MM.1S (cell line): ENCODE measurements at places on chromosomes 12 and 14.
A peak's percentile ranks its signal among the peaks of the same experiment; 100 is the strongest.

DNA sequence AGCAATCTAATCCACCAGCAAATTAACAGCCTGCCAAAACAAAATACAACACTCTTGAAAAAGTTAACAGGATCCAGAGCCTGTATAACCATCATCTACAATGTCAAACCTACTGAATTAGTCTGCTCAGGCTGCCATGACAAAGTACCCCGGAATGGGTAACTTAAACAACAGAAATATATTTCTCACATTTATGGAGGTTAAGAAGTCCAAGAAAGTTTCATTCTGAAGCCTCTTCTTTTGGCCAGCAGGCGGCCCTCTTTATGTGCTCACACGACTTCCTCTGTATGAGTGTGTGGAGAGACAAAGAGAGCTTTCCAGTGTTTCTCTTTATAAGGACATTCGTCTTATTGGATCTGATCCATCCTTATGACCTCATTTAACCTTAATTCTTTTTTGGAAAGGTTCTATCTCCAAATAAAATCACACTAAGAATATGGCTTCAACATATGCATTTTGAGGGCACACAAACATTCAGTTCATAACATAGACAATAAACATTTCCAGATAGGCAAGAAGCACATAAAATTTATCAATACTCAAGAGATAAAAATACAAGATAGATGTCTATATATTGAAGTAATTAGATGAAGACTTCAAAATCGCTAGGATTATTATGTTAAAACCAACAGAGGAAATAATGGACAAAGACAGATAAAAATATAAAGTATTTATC, 5.9 kb upstream of the RERG start:
- DNase-seq, result peak; percentile 18

DNA sequence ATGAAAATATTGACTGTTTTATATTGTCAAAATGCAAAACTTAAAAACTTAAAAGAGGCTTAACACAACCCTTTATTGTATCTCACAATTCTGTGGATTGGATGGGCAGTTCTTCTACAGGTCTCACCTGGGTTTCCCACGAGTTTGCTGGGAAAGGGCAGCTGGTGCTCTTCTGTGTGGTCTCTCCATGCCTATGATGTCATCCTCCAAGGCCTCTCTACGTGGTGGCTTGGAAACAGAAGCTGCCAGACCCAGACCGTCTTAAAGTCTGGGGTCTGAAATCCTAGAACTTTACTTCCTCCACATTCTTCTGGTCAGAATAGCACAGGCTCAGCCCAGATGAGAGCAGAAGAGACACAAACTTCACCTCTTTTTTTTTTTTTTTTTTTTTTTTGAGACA, 36.5 kb upstream of the KICS2 start:
- no peak for DNase-seq

DNA sequence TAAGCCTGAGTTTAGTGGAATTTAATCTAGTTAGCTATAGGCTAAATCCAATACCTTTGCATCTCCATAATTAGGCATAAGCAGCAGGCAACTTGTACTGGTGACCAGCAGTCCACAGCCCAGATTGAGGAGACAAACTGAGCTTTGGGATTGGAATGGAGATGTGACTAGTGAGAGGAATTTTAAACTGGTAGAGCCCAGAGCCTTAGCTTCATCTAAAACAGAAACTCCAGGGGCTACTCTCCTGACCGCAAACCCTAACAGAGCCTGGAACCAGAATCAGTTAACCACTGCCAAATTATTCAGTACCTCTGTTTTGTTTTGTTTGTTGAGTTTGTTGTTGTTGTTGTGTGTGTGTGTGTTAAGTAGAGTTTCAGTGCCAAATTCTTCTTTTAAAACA, 53.2 kb downstream of the TSPAN19 start:
- no peak for DNase-seq

GRCh38 chr14:99201351-99202073, 70.5 kb downstream of the BCL11B start:
- DNase-seq, result no peak

DNA sequence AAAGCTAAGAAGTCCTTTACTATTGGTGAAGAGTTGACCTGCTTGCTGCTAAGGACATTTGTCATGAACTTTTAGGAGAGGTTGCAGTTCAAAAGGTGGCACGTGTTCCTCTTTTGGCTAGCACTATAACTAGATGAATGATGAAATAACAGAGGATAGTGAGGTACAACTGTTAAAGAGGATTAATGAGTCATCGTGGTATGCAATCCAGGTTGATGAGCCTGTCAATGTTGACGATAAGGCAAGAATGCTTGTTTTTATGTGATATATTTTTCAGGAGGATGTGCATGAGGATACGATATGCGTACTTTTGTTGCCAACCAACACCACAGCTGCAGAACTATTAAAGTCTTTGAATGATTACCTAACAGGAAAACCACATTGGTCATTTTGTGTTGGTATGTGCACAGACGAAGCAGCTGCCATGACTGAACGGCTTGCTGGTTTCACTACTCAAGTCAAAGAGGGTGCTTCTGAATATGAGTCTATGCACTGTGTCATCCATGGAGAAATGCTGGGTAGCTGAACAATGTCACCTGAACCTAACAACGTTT, 10.6 kb downstream of the CEP128 start:
- peak; percentile 88 for DNase-seq

- DNase-seq, result no peak
These were observed 80.6 kb downstream of the PIWIL1 start for GRCh38 chr12:130418251-130418650.

DNA sequence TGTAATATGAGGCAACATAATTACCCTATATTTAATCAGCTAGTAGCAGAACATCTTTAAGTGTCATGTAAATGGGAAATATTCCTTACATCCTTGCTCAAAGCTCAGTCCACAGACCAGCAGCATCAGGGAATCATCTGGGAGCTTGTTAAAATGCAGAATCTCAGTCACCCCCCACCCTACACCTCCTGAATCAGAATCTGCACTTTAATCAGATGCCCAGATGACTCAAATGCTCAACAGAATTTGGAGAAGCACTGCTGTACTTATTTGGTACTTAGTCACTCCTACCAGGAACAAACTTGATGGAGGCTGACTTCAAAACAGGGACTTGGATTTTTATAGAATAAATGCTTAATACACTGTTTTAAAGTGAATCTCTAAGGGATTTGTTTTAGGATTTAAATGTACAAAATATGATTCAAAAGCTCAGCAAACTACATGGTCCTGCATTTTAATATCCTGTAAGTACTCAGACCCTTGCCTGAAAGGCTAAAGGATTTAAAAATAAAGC, 96.5 kb downstream of the ARMH4 start:
- DNase-seq, result no peak

GRCh38 chr12:78002878-78003277, 172.2 kb downstream of the NAV3 start:
- DNase-seq, result no peak

GRCh38 chr12:71061451-71061850, 96.3 kb downstream of the TSPAN8 start:
- DNase-seq, result no peak

GRCh38 chr14:96905065-96905464, 107.9 kb downstream of the VRK1 start:
- DNase-seq, result no peak

GRCh38 chr12:96427269-96427729, 27.1 kb upstream of the CDK17 start:
- no peak for DNase-seq

- peak; percentile 60 for DNase-seq
These were observed 40.7 kb upstream of the TMEM263 start for GRCh38 chr12:106914796-106915634.

- DNase-seq, result no peak
These were observed 69.7 kb downstream of the MGAT4C start for GRCh38 chr12:86186449-86186848.

DNA sequence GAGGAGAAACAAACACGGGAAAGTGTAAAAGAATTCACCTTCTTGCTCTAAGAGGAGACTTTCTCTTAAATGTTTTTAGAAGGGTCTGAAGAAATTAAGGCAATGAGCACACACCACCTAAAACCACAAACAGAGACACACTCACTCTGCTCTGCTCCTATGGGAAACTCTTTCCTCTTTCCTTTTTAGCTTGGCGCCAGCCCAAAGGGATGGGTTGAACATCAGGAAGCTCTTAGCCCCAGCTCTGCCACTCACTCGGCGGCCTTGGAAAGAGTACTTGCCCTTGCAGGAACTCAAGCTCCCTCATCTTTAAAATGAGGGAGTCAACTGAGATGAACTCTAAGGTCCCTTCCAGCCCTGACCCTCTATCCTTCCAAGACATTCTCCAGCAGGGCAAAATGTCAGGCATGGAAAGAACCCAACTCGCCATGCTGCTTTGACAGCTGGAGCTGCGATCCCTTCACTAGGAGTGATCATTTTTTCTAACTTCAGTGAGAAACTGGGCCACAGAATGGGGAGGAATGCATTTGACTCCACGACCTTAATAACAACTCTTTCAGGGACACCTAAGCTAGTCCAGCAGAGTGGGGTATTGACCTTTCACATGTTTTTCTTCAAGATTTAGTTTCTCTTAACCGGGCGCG, 980 bp upstream of the RNASE8 start:
- DNase-seq, result no peak

DNA sequence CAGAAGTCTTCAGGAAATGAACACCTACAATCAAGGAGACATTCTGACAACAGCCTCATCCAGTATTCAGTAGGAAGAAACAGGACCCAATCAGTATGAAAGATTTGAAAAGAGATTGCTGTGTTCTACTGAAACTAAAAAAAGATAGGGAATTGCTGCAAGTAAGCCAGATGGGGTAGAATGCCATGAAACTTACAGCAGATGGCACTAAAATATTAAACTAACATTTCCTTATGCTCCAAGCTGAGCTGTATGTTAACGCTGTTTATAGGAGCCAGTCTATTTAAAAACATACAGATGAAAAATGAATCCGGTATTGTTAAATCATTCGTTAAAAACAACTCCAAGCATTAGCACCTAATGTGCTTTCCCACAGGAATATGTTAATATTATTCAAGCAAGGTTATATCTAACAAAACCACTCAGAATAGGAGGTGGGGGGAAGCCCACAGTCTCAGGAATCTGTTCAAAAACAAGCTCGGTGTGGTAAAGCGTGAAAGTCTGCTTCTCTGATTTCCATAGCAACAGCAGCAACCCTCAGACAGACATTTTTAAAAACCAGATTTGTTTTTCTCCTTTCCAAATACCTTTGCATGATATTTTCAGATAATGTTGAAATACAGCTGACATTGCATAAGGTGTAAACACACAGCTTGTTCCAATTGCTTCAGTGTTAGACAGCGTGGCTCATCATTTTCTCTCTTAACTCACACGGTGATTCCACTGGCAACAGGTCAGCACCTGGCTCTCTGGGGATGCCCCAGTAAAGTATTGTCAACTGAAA, 131.4 kb upstream of the CCDC175 start:
- no peak for DNase-seq

DNA sequence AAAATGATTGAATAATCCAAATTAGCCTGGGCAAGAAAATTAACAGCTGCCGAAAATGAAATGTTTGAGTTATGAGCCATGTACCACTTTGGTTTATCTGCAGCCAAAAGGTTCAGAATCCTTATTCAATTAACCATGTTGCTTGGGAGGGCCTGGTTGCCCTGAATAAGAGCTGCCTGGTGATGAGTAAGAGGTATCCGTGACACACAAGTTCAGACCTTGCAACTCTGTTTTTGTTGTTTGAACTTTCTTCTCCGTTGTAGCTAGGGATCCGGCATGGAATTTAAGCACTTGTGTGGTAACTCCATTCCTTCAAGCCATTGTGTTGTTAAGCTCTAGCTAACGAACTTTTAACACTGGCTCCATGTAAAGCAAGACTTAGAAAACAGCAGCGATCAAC, 35.7 kb downstream of the FOXA1 start:
- no peak for DNase-seq

DNA sequence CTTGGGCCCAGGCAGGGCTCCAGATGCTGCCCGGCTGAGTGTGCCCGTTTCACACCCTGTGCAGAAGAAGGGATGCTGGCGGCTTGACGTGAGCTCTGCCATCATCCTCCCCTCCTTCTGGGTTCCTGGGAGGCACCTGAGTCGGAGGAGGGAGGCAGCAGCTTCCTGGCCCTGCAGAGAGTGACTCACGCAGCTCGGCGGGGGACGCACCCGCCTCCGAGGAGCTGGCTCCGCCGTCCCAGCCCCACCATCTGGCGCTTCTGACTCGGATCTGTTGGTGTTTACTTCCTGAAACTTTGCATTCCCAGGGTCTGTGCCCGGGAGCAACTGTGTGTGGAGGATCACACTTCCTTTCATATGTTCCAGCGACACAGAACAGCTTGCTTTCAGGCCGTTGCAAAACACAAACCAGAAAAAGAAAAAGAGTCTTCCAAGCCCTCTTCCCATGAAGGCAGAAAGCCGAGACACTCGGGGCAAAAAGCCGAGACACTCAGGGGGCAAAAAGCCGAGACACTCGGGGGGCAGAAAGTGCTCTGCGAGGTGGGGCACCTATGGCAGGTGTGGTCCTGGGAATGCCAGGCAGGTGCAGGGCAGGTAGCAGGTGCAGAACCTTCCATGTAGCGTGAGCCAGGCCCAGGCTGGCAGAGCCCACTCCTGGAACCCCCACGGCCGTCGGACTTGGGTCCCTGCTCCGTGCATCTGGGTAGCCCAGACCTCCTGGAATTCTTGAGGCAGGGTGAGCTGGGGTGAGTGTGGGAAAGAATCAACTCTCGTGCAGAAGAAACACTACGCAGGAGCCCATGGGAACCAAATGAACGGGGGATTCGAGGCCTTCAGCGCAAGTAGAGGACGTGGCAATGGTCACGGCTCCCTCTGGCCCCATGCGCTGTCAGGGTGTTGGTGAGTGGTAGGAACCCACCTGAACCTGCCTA, 27.6 kb upstream of the GALNT9 start:
- no peak for DNase-seq
